NCI-H345 (cell line): ENCODE measurements at places on chromosomes 11 and 22.
A peak's percentile ranks its signal among the peaks of the same experiment; 100 is the strongest.

- DNase-seq: peak; percentile 27
Observed at GRCh38 chr11:47106798-47107411, 69.8 kb downstream of the ARFGAP2 start.

- no peak for DNase-seq
Observed at GRCh38 chr11:133347988-133348387, 184.3 kb downstream of the OPCML start.

GRCh38 chr11:68632802-68633201 is 51.5 kb upstream of the GAL start:
- DNase-seq: peak; percentile 53

DNA sequence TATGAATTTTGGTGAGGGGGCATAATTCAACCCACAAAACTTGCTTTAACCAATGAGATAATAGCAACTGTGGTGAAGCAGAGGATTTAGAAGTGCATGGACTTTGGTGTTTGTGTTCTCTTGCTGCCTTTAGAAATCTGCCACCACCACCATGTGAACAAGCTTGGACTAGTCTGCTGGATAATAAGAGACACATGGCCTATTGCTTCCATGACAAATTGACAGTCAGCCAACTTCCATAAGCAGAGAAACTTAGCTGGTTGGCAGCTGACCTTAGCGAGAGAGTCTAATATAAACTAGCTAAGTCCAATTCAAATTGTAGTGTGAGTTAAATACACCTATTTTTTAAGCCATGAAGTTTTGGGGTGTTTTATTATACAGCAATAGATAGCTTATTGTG is 482.1 kb upstream of the ANO5 start:
- DNase-seq: peak; percentile 38

GRCh38 chr11:61499816-61500491 is 8.6 kb upstream of the LRRC10B start:
- DNase-seq: no peak

DNA sequence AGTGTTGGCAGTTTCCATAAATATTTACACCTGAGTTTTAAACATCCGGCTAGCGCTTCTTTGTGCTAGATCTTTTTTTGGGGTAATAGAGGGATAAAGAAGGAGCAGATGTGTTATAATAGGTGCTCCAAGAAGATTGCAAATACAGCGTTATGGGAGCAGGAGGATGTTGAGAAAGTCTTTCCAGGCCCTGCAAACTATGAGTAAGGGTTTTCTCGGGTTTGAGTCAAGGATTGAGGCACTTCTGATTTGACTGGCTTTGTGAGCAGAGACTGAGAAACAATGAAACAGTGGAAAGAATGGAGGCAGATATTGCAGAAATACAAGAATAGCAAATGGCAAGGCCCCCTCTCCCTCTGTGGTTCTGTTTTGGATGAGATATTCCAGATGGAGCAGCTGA is 155.0 kb upstream of the TIMP3 start:
- DNase-seq: no peak
